ENCODE measurements at places on chromosomes 13 and 19. TPM values are rescaled to one million over a fixed set of nuclear protein-coding genes. Genes with fewer than 3 reads are reported as not detected.

GRCh38 chr13:44591316-44591715 is 15.2 kb upstream of the TSC22D1 start:
- no peak for DNase-seq

- peak; percentile 94 for DNase-seq
Measured at GRCh38 chr19:11694533-11695439, 44.0 kb downstream of the ZNF823 start.

Gene GRK1
- 1.3 TPM for total RNA-seq

DNA sequence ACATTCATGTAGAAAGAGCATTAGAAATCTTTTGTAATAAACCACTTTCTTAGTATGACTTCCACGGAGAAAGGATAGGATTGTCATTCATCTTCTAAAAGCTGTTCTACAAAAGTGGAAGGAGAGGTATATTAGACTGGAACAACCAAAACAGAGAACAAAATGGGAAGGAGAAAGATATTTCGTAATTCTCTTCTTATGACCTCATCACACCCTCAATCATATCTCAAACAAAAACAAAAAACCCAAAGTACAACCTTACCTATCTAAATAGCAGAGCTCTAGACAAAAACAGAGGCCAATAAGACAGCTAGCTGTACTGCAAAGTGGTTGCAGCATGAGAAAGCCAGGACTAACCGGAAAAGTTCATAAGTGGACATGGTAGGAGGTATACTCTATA is 46.3 kb downstream of the DACH1 start:
- DNase-seq = no peak

Gene RFXAP
- 2.6 TPM for total RNA-seq

DNA sequence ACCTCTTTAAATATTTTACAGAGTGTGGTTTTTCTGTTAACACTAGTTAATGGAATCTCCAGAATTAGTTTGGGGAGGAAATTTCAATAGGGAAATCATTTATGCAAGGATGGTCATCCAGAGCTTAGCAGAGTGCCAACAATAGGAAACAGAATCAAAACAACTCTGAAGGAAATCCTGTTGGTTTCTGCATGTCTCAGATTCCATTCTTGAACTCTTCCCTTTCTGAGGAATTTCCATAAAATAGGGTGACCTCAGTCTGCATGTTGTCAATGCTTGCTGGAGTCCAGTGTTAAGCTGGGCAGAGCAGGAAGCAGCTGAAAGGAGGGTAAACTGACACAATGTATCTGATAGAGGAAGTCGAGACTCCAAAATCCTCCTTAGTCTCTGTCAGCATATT is 16.9 kb downstream of the CBY2 start:
- no peak for DNase-seq

DNA sequence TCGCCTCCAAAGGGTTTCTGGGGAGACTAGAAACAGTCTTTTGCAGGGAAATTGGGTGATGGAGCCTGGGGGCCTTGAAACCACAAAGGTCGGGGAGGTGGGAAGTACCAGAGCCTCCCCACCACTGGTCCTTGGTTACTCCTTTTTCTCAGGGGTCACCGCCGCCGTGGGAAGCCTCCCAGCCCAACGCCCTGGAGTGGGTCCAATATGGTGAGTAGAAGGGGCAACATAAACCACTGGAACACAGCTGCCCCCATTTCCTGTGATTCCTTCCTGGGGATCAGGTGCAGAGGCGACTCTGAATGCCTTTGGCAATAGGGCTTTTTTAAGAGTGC is 5.8 kb downstream of the PGLYRP1 start:
- DNase-seq = no peak

DNA sequence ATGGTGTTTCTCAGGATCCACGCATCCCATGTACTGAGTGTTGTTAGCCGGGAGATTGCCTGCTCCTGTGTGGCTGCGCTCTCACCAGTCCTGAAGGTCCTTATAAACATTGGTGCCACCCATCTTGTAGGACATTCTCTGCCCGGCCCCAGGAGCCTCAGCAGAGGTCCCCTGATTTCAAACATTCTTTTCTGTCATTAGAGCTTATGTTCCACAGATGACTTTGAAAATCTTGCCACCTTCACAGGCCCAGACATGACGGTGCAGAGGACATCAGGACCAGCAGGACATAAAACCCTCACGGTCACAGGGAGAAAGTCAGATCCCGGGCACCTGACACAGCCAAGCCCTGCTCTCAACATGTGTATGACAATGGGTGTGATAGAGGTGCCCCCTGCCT is 33.2 kb upstream of the PEPD start:
- DNase-seq = no peak

GRCh38 chr13:47281991-47282390 is 385.1 kb upstream of the HTR2A start:
- DNase-seq = no peak

Measured in heart left ventricle (tissue), 16 donors.